ENCODE measurements at places on chromosomes 4 and X. TPM values are rescaled to one million over a fixed set of nuclear protein-coding genes. Genes with fewer than 3 reads are reported as not detected.

TMSB15A gene
- total RNA-seq, result 307 TPM

- no peaks in the 10 kb centered on the region for H3K36me3 ChIP-seq
- no peak overlapping the region for H3K27ac ChIP-seq
Measured at GRCh38 chrX:3717742-3718420, 4.4 kb upstream of the PRKX start.

GRCh38 chr4:101141855-101142254 lies 205.5 kb downstream of the PPP3CA start:
- no peak for DNase-seq
- no peaks in the 10 kb centered on the region for H3K36me3 ChIP-seq
- H3K4me3 ChIP-seq, result no peak overlapping the region
- H3K27ac ChIP-seq, result no peak overlapping the region
- H3K4me1 ChIP-seq, result peaks cover 3% of the 10 kb centered on the region

ASB12 gene
- not detected for total RNA-seq

DHRSX gene
- 12.0 TPM for total RNA-seq

DNA sequence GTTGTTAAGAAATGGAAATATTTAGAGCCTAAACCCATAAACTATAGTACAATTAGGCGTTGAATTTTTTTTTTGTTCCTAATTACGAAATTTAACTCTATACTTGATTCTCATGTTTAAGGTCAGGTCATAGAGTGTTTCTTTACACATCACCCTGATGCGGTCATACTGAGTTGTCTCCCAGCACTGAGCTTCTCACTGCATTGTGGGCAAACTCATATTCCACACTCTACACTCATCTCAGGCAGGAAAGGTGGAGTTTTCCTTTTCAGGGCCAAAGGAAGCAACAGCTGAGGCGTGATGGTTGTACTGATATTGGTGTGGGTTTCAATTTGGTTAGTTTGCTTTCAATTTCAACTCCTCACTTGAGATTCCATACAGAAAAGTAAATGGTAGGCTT lies 75.4 kb downstream of the FAT4 start:
- peaks cover 16% of the 10 kb centered on the region for H3K4me1 ChIP-seq
- peak overlapping the region; percentile 60 for H3K27ac ChIP-seq
- DNase-seq, result peak; percentile 66
- no peaks in the 10 kb centered on the region for H3K36me3 ChIP-seq

DNA sequence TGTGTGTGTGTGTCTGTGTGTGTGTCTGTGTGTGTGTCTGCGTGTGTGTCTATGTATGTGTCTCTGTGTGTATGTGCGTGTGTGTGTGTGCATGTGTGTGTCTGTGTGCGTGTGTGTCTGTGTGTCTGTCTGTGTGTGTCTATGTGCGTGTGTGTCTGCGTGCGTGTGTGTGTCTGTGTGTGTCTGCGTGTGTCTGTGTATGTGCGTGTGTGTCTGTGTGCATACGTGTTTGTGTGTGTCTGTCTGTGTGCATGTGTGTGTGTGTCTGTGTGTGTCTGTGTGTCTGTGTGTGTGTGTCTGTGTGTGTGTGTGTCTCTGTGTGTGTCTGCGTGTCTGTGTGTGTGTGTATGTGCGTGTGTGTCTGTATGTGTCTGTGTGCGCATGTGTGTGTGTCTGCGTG lies 35.6 kb downstream of the SLITRK2 start:
- H3K36me3 ChIP-seq, result no peaks in the 10 kb centered on the region
- no peak overlapping the region for H3K4me3 ChIP-seq
- no peak for DNase-seq
- H3K27ac ChIP-seq, result no peak overlapping the region
- no peaks in the 10 kb centered on the region for H3K4me1 ChIP-seq

DACH2 gene
- total RNA-seq, result not detected

TEX13D gene
- total RNA-seq, result not detected

RS1 gene
- not detected for total RNA-seq

DNA sequence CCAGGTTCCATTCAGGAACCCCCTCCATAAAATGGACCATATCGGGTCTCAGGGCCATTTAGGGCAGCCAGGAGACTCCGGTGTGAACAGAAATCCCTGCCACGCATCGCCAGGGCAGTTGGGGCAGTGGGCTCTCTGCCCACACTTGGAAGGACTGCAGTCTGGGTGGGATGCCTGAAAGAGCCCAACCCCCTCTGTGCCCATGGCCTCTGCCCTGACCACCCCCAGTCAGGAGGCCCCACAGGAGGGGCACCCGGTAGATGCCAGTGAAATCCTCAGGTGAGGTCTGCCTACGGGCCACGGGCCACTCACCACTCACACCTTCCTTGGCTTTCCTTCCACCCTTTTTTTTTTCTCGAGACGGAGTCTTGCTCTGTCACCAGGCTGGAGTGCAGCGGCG lies 4.8 kb downstream of the PRAF2 start:
- no peaks in the 10 kb centered on the region for H3K27me3 ChIP-seq
- no peaks in the 10 kb centered on the region for H3K36me3 ChIP-seq
- no peak overlapping the region for H3K4me3 ChIP-seq
- DNase-seq, result no peak
- no peaks in the 10 kb centered on the region for H3K4me1 ChIP-seq
- no peak overlapping the region for H3K27ac ChIP-seq

DNA sequence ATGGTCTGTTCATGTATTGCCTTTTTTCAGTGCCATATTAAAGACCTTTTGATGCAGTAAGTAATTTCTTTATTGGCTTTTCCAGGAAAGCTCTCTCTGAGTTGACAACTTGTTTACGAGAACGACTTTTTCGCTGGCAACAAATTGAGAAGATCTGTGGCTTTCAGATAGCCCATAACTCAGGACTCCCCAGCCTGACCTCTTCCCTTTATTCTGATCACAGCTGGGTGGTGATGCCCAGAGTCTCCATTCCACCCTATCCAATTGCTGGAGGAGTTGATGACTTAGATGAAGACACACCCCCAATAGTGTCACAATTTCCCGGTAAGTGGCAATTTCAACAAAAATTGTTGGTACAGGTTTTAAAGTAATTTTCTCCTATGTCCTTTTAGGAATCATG lies 148.0 kb downstream of the STIM2 start:
- H3K4me3 ChIP-seq, result no peak overlapping the region
- H3K27ac ChIP-seq, result no peak overlapping the region

SHROOM4 gene
- 6.8 TPM for total RNA-seq

DNA sequence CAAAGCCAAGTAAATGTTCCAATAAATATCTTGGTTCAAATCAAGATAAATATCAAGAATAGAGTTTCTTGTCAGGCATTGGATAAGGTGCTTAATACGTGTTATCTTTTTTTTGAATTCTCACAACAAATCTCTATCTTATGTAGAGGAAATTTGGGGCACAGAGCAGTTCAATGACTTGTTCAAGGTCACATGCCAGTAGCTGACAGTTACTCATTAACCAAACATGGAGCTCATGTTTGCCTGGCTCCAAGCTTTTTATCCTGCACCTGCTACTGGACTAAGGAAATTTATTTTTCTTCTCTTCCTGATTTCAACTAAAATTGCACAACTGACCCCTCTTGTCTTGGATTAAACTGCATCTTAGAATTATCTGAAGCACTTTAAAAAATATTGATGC lies 76.3 kb downstream of the ATP10D start:
- no peak overlapping the region for H3K27ac ChIP-seq
- peaks cover 3% of the 10 kb centered on the region for H3K4me1 ChIP-seq
- no peaks in the 10 kb centered on the region for H3K36me3 ChIP-seq
- no peak for DNase-seq
- no peaks in the 10 kb centered on the region for H3K27me3 ChIP-seq

ZNF518B gene
- 21.3 TPM for total RNA-seq

- no peak for DNase-seq
- no peaks in the 10 kb centered on the region for H3K4me1 ChIP-seq
- H3K27ac ChIP-seq, result no peak overlapping the region
- H3K36me3 ChIP-seq, result no peaks in the 10 kb centered on the region
- peaks cover 27% of the 10 kb centered on the region for H3K27me3 ChIP-seq
Measured at GRCh38 chr4:6561706-6562371, 13.2 kb upstream of the MAN2B2 start.

NUDT6 gene
- total RNA-seq, result 11.1 TPM

DNA sequence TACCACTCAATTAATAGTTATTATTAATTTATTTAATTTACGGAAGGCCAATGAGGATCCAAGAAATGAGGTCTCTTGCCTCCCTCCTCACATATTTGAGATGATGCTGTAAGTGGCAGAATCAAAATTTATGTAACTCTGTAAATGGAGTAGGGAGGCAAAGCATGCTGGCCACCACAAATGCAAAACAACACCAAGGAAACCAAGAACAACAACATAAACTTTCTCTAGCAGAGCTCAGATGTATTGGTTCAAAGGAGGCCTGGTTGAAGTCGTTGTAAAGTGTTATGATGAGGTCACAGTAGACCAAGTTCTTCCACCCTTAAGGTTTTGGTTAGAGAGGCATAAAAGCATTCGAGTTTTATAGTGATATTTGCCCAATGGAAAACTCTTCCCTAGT lies 194.8 kb upstream of the FAT1 start:
- no peaks in the 10 kb centered on the region for H3K27me3 ChIP-seq
- H3K36me3 ChIP-seq, result no peaks in the 10 kb centered on the region
- no peak for DNase-seq
- no peak overlapping the region for H3K27ac ChIP-seq

DNA sequence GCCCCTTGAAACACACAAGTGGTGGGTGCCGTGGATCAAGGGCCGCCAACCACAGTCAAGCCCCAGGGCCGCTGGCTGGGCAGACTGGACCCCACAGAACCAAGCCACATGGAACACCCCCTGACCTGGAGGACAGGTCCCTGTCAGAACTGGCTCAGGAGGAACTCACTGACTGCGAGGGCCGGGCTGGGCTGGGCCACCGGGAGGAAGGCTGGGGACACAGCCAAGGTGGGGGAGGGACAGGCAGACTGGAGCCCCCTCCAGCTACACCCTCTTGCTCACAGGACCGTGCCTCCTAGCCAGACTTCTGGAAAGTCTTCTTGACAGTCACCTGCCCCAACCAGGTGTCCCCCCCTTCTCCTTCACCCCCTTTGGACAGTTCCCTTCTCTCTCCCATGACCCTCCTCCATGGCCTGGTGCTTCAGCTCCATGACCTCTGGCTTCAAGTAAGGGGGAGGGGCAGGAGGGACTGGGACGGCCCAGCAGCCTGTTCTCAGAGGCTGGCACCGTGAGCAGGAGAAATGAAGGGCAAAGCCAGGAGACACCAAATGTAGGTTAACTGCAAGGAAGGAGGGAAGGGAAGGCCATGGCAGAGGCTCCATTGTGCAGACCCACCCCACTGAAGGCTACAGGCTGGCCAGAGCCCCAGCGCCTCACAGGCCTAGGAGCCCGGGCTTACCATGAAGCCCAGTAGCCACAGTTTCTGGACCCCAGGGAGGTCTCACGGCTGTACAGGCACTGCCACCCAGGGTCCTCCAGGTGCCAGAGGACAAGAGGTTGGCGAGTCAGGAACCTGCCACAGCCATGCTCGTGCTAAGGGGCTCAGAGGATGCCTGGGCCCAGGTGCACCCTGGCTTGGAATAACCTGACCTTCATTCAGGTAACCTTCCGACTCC lies 22.6 kb upstream of the DUSP9 start:
- H3K27ac ChIP-seq, result no peak overlapping the region
- no peak overlapping the region for H3K4me3 ChIP-seq

- no peaks in the 10 kb centered on the region for H3K36me3 ChIP-seq
- no peak overlapping the region for H3K27ac ChIP-seq
- H3K27me3 ChIP-seq, result no peaks in the 10 kb centered on the region
Measured at GRCh38 chr4:160142579-160142978, 1039.7 kb downstream of the RAPGEF2 start.

DNA sequence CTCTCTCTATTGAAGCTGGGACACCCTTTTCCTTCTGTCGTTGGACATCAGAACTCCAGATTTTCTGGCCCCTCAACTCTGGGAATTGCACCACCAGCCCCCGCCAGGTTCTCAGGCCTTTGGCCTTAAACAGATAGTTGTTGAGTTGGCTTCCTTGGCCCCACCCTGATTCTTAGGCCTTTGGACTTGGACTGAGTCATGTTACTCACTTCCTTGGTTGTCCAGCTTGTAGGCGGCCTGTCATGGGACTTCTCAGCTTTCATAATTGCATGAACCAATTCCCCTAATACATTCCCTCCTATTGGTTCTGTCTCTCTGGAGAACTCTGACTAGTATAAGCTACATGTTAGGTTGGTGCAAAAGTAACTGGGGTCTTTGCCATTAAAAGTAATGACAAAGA lies 195.7 kb downstream of the GPAT3 start:
- no peaks in the 10 kb centered on the region for H3K4me1 ChIP-seq
- DNase-seq, result no peak
- no peaks in the 10 kb centered on the region for H3K36me3 ChIP-seq
- H3K27me3 ChIP-seq, result peaks cover 11% of the 10 kb centered on the region
- no peak overlapping the region for H3K27ac ChIP-seq
- H3K4me3 ChIP-seq, result no peak overlapping the region

DRP2 gene
- total RNA-seq, result 3.4 TPM

DNA sequence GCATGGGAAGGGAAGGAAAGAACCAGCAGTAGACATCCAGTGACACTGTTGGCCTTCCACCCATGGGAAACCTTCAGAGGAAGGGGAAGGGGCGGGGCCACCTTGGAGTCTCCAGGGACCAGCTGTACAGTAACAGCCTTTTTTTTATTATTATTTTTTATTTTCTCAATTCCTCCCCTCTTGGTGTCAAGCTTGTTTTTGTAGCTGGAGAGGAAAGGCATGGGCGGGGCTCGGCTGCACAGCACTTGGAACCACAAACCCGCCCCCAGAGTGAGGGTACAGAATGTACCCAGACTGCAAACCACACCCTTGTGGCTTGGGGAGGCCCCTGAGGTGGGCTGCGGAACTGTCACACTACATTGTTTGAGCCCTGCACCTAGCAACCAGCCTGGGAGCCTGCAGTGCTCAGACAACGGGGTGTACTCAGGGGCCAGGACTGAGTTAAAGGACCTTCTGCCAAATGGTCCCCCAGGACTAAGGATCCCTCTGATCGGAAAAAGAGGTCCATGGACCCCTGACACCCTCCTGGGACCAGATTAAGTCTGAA lies 45.7 kb downstream of the PRPS1 start:
- H3K36me3 ChIP-seq, result no peaks in the 10 kb centered on the region
- H3K27ac ChIP-seq, result no peak overlapping the region
- H3K27me3 ChIP-seq, result no peaks in the 10 kb centered on the region
- peaks cover 7% of the 10 kb centered on the region for H3K4me1 ChIP-seq
- H3K4me3 ChIP-seq, result no peak overlapping the region

GRCh38 chrX:49237060-49237459 lies 1.8 kb downstream of the CCDC22 start:
- no peaks in the 10 kb centered on the region for H3K36me3 ChIP-seq
- DNase-seq, result no peak
- H3K27me3 ChIP-seq, result no peaks in the 10 kb centered on the region
- no peak overlapping the region for H3K4me3 ChIP-seq
- H3K4me1 ChIP-seq, result no peaks in the 10 kb centered on the region
- H3K27ac ChIP-seq, result no peak overlapping the region

GRCh38 chr4:47562297-47562696 lies 77.2 kb downstream of the ATP10D start:
- H3K4me1 ChIP-seq, result peaks cover 3% of the 10 kb centered on the region
- no peaks in the 10 kb centered on the region for H3K27me3 ChIP-seq
- no peak overlapping the region for H3K4me3 ChIP-seq
- DNase-seq, result no peak
- no peaks in the 10 kb centered on the region for H3K36me3 ChIP-seq

Measured in SJCRH30 (cell line).